Fibroblast of skin of right biceps (primary cell): ENCODE measurements at places on chromosomes 2 and 18.
A peak's percentile ranks its signal among the peaks of the same experiment; 100 is the strongest.

DNA sequence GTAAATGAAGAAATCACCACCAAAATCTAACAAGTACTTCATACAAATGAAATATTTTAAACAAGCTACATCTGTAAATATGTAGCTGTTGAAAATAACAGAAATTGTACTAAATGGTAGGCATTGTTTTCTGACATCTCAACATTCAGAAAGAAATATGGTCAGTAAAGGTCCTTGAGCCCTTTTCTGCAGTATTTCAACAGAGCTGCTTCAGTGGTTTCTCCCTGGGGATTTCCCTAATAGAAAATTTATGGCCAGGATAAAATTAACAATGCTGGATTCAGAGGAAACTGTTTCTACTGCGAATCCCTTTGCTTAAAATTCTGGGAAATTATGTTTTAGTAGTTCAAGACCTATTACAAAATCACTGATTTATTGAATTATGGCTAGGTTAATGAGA lies 256.6 kb downstream of the PIEZO2 start:
- peak; percentile 17 for DNase-seq

GRCh38 chr2:222753251-222753824 lies 81.9 kb downstream of the MOGAT1 start:
- peak; percentile 56 for DNase-seq

GRCh38 chr2:121120411-121120810 lies 164.6 kb downstream of the TFCP2L1 start:
- DNase-seq, result no peak

- DNase-seq, result peak; percentile 59
Measured at GRCh38 chr2:97982621-97983020, 13.1 kb downstream of the TMEM131 start.

GRCh38 chr2:202102425-202103000 lies 29.5 kb downstream of the KIAA2012 start:
- DNase-seq, result no peak

- peak; percentile 85 for DNase-seq
Measured at GRCh38 chr18:10928772-10929373, 220.5 kb downstream of the PIEZO2 start.

DNA sequence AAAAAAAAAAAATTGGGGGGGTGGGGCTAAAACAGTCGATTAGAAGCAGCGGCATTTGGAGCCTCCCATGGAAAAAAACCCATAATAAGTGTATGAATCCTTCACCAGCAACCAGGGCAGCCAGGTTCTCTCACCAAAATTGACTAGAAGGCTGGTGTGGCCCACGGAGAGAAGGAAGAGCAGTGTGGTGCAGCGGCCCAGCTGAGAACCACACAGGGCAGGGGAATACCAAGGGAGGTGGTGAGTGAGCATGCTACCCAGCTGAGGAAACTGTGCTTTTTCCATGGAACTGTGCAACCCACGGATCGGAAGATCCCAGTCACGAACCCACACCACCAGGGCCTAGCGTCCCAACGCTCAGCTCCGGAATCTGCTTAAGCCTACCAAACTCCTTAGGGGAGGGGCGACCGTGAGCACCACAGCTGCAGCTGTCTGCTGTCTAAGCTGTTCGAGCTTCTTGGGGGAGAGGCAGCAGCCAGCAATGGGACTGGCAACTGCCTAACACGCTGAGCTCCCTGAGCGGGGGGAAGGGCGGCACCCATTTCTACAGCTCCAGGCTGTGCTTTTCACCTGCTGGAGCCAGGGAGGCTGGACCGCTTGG lies 1037.2 kb upstream of the ACVR2A start:
- DNase-seq, result no peak

DNA sequence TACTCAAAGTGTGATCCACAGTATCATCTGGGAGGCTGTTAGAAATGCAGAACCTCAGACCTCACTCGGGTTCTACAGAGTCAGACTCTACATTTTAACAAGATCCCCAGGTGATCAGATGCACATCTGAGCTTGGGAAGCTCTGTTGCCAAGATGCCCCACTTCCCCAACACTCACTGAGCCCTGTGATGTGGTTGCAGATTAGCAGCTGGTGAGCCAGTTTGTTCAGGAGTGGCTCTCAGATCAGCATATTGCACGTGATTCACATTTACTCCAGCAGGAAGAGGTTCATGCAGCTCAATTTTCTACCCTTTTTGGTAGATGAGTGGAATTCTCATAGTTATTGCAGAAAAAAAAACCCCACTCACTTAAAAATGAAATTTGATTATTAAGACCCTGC lies 96.4 kb downstream of the VIT start:
- no peak for DNase-seq

DNA sequence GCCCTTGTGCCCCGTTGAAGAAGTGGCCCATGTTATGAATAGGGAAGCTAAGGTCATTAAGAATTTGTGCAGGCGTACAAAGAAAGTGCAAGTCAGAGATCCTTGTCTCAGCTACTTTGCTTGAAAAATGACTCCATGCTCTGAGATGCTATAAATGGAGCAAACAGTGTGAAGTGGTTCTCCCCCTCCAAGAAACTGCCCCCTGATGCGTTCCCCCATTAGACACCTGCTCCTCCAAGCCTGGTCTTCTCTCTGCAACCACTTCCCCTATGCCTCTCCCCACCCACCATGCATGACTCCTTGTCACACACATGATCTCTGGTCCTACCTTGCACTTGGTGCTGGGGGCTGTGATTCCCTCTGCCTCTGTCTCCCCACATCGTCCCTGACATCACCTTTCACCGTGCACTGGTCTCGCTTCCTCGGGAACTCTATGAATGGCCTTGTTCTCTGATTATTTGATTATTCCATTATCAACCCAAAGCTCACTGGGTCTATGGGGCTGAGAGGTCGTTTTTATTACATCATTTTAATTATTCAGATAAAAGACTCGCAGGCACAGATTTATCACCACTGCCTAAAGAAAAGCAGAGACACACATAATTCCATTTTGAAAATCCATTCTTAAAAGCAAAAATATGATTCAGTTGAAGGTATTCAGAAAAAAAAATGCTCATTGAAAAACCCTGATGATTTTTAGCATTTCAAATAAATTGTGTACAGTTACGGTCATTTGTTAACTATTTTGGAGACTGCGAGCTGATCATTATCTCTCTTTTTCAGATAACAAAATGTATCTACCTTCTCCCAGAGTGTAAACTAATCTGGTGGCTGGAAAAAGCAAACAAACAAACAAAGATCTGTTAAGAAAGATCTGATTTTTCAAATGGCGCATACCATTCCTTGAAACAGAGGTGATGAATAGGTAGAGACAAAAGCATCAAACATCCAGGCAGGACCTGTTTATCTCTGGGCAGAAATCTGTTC lies 294.9 kb downstream of the SOX11 start:
- no peak for DNase-seq

DNA sequence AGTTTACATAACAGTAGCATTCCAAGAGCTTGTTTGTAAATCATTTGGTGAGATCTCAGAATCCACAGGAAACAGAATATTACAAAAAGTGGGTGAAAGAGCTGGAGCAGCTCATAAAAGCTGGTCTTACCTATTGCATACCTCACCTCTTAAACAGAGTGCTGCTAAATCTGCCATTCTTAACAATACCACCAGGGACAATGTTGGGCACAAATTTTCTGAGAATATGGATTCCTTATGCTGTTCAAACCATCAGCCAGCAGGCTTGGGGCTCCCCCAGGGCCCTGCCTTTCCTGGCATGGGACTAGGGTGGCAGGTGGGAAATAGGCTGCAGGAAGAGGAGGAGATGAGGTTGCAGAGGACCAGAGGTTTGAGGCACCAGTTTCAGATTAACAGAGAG lies 55.6 kb downstream of the TGFA start:
- no peak for DNase-seq

GRCh38 chr18:38981389-38981788 lies 1415.8 kb upstream of the CELF4 start:
- no peak for DNase-seq

DNA sequence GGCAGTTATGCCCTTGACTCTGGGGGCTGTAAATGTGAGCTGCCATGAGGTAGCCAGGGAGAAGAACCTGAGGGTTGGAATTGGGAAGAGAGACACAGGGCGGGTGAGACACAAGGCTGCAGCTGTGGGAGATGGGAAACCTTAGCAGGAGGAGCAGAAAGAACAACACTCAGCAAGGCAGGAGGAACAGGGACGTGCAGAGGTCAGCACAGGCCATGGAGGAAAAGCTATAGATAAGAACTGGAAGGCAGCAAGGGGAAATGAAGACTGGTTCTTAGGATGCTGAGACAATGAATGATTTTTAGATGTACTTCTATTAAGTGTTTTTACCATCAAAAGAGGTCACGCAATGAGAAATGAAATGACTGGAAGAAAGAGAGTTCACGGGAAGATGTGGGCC lies 80.2 kb downstream of the USP40 start:
- DNase-seq, result no peak

DNA sequence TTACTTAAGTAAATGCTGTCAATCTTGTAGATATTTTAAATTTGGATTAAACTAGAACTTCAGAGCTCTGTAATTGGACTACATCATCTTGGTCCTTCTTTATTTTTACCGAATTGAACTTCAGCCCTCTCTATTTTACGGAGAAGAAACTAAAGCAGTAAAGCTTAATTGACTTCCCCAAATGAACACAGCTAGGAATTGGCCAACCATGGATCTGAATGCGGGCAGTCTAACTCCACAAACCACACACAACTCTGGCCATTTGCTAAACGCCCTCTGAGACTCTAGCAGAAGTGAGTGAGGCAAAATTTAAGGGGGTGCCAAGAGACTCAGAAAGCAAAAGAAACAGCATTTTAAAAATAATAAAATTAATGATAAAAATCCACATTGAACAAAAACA lies 86.3 kb upstream of the KCTD1 start:
- DNase-seq, result no peak

DNA sequence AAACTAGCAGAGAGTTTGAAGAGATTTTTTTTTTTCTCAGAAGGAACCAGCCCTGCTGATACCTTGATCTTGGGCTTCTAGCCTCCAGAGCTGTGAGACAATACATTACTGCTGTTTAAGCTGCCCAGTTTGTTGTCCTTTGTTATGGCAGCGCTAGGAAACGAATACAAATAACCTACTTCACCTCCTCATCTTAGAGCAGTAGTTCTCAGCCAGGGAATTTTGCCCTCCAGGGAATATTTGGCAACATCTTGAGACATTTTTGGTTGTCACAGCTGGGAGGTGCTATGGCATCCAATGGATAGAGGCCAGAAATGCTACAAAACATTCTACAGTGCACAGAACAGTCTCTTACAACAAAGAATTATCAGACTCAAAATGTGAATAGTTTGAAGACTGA lies 43.9 kb upstream of the BCL11A start:
- DNase-seq, result no peak

GRCh38 chr18:5728531-5728930 lies 166.8 kb downstream of the TMEM200C start:
- DNase-seq, result no peak
